ENCODE measurements at places on chromosomes 6 and 20.

DNA sequence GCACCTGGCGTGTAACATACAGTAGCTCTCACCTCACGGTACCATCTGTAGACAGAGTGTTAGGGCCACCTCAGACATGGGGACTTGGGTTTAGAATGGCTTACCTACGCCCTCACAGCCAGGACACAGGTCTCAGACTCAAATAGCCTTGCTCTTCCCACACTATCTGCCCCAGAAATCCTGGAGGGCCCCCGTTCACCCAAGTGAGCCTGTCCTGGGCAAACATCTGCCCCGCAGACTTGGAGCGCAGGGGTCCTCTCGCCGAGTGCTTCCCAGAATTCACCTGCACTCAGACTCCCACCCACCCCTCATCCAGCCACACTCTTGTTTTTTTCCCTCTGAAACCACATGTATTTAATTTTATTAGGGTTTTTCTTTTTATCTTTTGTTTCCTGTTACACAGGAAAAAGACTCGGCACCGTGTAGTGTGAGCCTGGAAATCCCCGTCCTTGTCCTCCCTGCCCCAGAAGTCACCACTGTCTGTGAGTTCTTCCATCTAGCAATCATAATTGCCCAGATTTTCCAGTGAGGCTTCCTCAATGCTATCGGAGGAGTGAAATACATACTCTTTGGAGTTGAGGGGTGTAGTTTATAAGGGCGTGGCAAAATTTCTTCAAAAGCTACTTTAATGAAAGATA is 17.1 kb upstream of the MAP1LC3A start:
- DNase-seq, result no peak

- DNase-seq, result no peak
Observed at GRCh38 chr20:34792687-34793363, 32.6 kb downstream of the NCOA6 start.

GRCh38 chr6:50990750-50991446 is 172.2 kb downstream of the TFAP2B start:
- DNase-seq, result no peak

- no peak for DNase-seq
Observed at GRCh38 chr20:9583151-9583550, 68.8 kb downstream of the LAMP5 start.

GRCh38 chr6:111031151-111031550 is 49.3 kb downstream of the RPF2 start:
- DNase-seq, result no peak

GRCh38 chr20:62494980-62495748 is 19.4 kb upstream of the GATA5 start:
- DNase-seq, result no peak

DNA sequence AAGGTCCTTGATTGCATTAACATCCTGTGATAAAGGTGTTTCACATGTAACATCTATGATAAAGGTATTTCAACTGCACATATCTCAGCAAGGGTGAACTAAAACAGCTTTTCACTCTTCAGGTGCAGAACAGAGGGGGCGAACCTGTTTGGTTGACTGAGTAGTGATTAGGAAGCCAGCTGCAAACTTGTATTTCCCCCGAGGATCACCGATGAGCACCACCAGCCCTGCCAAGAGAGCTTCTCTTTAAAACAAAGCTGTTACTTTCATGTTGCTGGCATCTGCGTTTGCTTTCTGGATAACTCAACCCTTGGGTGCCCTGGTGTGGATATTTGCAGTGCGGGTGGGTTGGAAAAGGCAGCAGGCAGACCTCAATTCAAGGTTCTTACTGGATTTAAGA is 39.6 kb downstream of the JAG1 start:
- no peak for DNase-seq

- no peak for DNase-seq
Observed at GRCh38 chr20:34562641-34563040, 4.1 kb downstream of the MAP1LC3A start.

- no peak for DNase-seq
Observed at GRCh38 chr6:46549155-46549554, 57.9 kb upstream of the RCAN2 start.

DNA sequence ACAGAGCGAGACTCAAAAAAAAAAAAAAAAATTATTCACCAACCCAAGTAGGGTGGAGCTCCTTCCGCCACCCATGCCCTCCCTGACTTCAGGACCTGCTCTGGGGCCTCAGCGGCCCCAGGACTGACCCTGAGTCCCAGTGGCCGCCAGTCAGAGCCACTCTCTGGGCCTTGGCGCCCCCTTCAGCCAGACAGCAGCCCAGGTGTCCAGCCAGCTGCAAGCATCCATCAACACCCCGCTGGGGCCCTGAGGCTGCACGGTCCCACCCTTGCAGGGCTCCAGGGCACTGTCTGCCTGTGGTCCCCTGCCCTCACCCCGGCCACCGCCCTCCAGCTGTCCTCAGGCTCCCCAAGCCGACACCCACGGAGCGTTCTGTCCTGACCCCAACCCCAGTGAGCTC is 11.4 kb upstream of the KCNQ2 start:
- DNase-seq, result no peak

DNA sequence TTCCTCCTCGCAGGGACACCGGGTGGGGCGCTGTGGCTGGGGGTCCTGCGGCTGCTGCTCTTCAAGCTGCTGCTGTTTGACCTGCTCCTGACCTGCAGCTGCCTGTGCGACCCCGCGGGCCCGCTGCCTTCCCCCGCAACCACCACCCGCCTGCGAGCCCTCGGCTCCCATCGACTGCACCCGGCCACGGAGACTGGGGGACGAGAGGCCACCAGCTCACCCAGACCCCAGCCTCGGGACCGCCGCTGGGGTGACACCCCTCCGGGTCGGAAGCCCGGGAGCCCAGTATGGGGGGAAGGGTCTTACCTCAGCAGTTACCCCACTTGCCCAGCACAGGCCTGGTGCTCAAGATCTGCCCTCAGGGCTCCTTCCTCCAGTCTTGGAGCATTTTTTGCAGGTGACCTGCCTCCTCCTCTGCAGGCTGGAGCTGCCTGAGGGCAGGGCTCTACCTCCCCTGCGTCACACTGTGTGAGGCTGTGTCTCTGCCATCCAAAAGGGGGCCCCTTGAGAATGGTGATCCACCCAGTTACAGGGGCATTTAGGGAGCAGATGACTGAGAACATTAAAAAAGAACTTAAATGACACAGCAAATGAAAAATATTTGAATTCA is 3.9 kb upstream of the CNPY3 start:
- no peak for DNase-seq

DNA sequence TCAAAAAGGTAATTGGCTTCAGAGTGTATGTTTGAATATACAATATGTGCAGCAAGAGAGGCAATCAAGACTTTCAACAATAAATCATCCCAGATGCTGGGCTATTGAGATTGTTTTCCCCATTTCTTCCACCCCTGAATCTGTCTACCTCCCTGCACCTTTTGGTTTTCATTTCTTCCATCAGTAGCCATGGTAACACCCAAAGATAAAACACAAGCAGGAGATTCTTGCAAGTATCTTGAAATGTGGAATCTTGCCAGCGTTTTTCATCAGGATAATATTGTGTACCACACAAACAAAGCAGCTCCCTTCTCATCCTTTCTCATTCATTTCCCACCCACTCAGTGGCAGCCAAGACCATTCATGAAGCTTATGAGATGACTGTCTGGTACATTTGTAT is 73.0 kb upstream of the NRSN1 start:
- no peak for DNase-seq

DNA sequence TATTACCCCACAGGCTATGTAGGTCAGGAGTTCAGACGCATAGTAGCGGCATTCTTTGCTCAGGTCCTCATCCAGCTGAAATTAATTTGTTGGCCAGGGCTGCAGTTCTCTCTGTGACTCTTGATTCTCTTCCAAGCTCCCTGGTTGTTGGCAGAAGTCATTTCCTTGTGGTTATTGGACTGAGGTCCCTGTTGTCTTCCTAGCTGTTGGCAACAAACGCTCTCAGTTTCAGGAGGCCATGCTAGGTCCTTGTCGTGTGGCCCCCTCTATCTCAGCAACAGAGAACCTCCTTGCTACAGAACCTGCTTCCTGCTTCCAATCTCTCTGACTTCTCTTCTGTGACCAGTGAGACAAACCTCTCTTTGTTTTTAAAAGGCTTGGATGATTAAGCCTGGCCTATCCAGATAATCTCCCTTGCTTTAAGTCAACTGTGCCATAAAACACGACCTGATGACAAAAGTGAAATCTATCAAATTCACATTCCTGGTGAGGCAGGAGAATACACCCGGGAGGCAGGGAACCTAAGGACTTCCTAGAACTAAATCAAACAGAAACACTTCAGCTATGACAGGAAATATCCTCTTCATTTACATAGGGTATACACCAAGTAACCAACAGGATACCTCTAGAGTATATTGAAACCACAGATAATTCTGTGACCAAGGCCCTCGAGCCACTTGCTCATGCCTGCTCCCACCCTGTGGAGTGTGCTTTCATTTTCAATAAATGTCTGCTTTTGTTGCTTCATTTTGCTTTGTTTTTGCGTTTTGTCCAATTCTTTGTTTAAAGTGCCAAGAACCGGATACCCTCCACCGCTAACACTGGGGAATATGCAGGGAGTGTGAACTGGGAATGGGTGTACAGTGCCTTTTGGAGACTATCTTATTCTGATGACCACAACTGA is 196.0 kb downstream of the BTBD3 start:
- no peak for DNase-seq

DNA sequence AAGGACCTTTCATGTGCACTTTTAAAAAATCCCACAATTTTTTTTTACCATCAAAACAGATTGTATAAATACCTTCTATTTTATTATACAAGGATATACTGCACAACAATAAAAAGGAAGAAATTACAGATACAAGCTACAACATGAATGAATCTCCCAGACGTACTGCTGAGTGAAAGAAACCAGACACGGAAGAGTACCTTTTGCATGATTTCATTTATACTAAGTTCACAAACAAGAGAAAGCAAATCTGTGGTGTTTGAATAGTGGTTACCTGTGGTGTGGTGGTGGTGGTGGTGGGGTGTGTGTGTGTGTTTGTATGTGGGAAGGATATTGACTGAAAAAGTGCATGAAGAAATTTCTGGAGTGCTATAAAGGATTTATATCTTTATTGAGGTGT is 6.8 kb upstream of the PLCB4 start:
- no peak for DNase-seq

GRCh38 chr6:151437401-151437800 is 14.5 kb downstream of the RMND1 start:
- DNase-seq, result no peak

DNA sequence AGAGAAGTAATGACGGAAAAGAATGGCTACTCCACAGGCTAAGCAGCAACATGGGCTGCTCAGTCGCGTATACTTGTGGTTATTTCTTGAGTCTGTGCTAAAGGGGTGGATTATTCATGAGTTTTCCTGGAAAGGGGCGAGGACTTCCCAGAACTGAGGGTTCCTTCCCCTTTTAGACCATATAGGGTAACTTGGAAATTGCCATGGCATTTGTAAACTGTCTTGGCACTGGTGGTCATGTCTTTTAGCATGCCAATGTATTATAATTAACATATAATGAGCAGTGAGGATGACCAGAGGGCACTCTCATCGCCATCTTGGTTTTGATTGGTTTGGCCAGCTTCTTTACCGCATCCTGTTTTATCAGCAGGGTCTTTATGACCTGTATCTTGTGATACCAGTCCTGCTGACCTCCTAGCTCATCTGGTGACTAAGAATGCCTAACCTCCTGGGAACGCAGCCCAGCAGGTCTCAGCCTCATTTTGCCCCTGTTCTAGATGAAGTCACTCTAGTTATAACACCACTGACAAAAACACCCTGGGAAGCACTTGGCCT is 11.4 kb downstream of the LBP start:
- DNase-seq, result no peak

GRCh38 chr6:44715925-44716324 is 328.4 kb downstream of the CDC5L start:
- DNase-seq, result no peak

GRCh38 chr6:14109411-14109826 is 8.2 kb upstream of the CD83 start:
- DNase-seq, result no peak

DNA sequence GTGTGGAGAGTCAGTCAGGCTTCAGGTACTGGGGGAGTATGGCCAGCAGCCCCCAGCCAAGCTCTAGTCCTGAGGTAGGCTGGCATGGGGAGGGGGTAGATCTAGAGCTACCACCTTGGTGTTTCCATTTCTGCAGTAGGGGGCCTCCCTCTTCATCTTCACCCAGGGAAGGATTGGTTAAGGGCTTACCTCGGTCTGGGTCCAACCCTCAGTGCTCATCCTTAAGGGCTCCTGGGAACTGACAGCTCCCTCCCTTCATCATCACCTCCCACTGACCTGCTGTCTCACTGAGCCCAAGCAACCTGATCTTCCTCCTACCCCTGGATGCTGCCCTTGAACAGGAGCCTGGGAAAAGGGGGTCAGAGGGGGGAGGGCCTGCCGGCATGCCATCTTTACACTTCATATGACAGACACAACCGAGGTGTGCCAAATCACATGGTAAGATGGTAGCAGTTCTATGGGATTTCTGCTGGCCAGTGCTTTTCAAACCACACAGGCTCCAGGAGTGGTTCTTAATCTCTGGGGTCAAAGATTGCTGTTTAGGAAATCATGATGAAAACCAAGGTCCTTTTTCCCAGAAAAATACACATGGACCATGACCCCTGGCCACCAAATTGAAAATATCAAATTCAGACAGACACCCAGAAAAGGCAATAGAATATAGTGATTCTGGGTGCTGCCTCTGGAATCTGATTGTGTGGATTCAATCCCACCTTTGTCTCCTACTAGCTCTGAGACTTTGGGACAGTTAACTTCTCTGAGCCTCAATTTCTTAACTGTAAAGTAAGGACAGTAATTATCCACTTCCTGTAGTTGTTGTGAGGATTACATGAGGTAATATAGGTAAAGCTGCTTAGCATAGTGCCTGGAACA is 3.0 kb downstream of the TP53INP2 start:
- no peak for DNase-seq

- DNase-seq, result no peak
Observed at GRCh38 chr6:155354167-155354566, 39.9 kb upstream of the TFB1M start.

DNA sequence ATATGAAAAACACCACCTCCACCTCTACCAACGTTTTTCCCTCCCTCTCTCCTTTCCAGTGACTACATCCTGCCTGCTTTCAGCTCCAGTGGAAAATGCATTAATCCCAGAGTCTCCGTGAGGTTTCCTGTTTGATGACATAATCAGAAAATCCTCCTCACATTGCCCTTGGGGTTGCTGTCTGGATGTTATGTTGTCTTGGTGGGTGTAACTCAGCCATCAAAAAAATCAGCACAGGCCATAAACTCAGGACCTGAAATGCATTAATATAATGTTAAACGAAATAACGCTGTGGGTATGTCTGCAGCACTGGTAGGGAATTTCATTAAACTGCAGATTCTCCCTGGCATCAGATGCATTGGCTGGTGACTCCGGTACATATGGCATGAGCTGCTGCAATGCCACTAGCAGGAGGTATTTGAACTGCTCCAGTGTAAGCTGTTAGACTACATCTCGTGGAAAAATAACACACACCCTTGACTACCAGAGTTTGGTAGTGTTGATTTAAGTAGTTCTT is 297.8 kb downstream of the PRL start:
- no peak for DNase-seq

- DNase-seq, result no peak
Observed at GRCh38 chr6:162156146-162156545, 571.4 kb downstream of the PRKN start.

GRCh38 chr6:113824411-113824810 is 32.7 kb upstream of the MARCKS start:
- no peak for DNase-seq

Measured in stimulated activated CD4-positive, alpha-beta T cell treated with anti-CD3 and anti-CD28 coated beads, Interleukin-12 subunit alpha, Interleukin-12 subunit beta, amount 100 ng/mL, for 4 hours (primary cell).